ENCODE measurements at places on chromosomes 7 and 10. TPM values are rescaled to one million over a fixed set of nuclear protein-coding genes. Genes with fewer than 3 reads are reported as not detected.

The CYCS gene
- total RNA-seq: 287 TPM

The ATAD1 gene
- 62.9 TPM for total RNA-seq

The C10orf62 gene
- 0.38 TPM for total RNA-seq

The PTN gene
- total RNA-seq: 11.9 TPM

The OR6B1 gene
- not detected for total RNA-seq

The SPDYE6 gene
- total RNA-seq: not detected

The ANKRD1 gene
- total RNA-seq: 1,018 TPM

The NOS3 gene
- 0.74 TPM for total RNA-seq

The CDHR3 gene
- total RNA-seq: 0.10 TPM

The ZPBP gene
- total RNA-seq: not detected

The TSPAN14 gene
- 38.4 TPM for total RNA-seq

The AGR2 gene
- total RNA-seq: not detected

The SCRN1 gene
- 190 TPM for total RNA-seq

The CABCOCO1 gene
- 1.1 TPM for total RNA-seq

The PAX2 gene
- 0.07 TPM for total RNA-seq

The ABCC2 gene
- 0.69 TPM for total RNA-seq

The STOX1 gene
- 0.96 TPM for total RNA-seq

The ARL4A gene
- total RNA-seq: 53.5 TPM

The FGFBP3 gene
- total RNA-seq: 0.38 TPM

The GALNT11 gene
- 73.5 TPM for total RNA-seq

The SYT15 gene
- total RNA-seq: not detected

The PNLIPRP1 gene
- total RNA-seq: not detected

The HYCC1 gene
- total RNA-seq: 70.2 TPM

The THSD7A gene
- total RNA-seq: 0.89 TPM

The LEP gene
- total RNA-seq: not detected

The UTF1 gene
- total RNA-seq: not detected

The PNLIPRP3 gene
- not detected for total RNA-seq

The ABCB8 gene
- total RNA-seq: 35.6 TPM

The GIMAP5 gene
- not detected for total RNA-seq

The CPA4 gene
- 495 TPM for total RNA-seq

The NPTX2 gene
- not detected for total RNA-seq

The PLPP4 gene
- total RNA-seq: 11.7 TPM

The HMX2 gene
- total RNA-seq: not detected

The TMEM196 gene
- not detected for total RNA-seq

All from A172 (cell line).